Activated CD8-positive, alpha-beta memory T cell treated with anti-CD3 and anti-CD28 coated beads for 24 hours (primary cell): ENCODE measurements at places on chromosomes 1 and 21.

GRCh38 chr1:221522529-221522940, 219.4 kb downstream of the DUSP10 start:
- no peak for DNase-seq

GRCh38 chr1:244352156-244352830, 99.4 kb downstream of the ADSS2 start:
- DNase-seq = peak; percentile 13

- no peak for DNase-seq
Measured at GRCh38 chr1:80893115-80893514, 907.6 kb upstream of the ADGRL2 start.

DNA sequence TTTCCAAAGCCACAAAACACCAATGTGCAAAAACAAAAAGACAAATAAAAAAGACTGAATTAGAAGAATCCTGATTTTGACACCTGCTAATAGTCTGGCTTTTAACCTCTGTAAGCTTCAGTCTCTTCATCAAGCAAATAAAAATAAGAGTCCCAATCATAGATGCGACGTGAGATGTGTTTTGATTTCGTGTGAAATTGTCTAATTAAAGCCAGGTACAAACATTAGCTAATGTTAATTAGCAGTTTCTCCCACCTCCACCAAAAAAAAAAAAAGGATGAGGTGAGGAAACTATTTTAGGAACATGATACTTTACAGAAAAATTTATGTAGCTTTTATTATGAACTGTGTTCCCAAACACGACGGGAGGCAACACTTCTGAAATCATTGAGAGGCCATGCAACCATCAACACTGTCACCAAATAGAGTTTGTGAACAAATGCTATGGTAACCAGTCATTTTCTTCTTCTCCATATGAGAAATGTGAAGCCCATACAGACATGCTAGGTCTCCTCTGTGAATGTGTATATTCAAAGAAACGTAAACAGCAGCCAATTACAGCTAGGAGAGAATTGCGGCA, 6.7 kb upstream of the EVI5 start:
- no peak for DNase-seq

GRCh38 chr1:229223498-229223897, 47.4 kb upstream of the RAB4A start:
- DNase-seq = no peak

- peak; percentile 67 for DNase-seq
Measured at GRCh38 chr1:210332719-210333398, 4.2 kb downstream of the HHAT start.

DNA sequence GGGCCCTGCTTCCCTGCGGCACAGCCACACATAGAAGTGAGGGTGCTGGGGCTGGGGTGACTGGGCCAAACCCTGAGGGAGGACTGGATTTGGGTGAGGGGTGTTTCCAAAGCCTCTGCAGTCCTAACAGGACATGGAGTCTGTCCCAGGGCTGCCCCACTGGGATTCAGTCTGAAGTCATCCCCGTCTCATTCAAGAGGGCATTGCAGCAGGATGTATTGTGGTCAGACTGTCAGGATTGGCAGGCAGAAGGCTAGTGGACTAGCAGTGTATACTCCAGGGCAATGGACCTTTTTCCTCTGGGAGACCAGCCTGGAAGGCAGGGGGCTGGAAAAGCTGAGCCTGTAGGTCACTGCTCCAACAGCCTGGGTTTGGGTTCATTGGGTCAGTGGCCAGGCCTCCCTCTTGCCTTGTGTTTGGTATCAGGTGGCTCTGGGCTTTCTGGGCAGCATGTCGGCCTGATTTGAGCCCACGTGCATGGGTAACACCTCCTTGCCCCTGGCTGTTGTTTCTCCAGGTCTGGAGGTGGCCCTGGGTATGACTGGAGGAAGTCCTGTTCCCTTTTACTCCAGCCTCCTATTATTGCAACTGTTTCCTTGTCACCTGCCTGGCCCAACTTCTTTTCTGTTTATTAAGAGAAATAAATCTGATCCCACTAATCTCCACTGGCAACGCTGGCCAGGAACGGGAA, 41.0 kb upstream of the SYNC start:
- no peak for DNase-seq

GRCh38 chr1:25978403-25978802, 19.5 kb downstream of the PAFAH2 start:
- no peak for DNase-seq

GRCh38 chr1:33357099-33357498, 36.2 kb upstream of the A3GALT2 start:
- DNase-seq = no peak

DNA sequence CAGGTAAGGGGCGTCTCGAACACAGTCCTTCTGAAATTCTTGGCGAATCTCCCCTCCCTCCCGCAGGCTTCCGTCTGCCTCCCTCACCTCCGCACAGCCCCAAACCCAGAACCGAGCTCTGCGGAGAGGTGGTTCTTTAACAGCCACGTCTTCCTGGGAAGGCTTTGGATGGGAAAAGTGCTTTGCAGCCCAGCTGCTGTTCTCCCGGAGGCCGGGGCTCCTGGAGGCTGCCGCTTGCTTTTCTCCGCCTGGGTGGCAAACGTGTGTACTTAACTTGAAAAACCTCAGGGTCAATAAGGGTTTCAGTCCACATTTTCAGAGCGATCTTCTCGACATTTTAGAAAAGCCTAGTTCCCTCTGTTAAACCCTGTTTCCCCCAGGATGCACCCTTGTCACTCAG, 109.3 kb downstream of the PRDM16 start:
- no peak for DNase-seq

DNA sequence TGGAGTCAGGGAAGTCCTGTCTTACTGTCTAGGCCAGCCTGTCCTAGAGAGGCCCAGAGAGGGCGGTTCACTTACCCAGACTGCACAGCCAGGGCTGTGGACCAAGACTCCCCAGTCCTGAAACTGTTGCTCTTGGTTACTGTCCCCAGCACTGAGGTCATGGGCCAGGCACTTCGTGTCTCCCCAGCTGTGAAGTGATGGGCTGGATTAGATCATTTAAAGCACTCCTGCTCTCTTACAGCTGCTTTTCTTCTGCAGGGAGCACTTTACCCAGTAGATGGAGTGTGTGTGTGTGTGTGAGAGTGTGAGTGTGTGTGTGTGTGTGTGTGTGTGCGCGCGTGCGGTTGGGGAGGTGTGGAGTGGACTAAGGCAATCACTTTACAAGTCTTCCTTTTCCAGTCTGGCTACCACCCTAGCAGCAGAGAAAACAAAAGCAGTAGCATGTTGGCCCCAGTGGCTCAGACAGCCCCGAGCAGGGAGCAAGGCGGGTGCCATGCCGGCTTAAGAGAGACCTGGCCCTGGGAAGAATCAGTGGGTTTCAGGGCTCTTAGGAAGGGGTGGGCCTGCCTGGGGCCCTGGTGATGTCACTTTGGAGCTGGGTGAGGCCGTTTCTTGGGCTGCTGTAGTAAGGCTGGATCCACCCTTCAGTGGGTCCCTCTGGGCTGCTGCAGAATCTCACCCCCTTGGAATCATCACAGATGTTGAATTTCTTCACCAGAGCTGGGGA, 2.4 kb downstream of the SPSB1 start:
- no peak for DNase-seq

DNA sequence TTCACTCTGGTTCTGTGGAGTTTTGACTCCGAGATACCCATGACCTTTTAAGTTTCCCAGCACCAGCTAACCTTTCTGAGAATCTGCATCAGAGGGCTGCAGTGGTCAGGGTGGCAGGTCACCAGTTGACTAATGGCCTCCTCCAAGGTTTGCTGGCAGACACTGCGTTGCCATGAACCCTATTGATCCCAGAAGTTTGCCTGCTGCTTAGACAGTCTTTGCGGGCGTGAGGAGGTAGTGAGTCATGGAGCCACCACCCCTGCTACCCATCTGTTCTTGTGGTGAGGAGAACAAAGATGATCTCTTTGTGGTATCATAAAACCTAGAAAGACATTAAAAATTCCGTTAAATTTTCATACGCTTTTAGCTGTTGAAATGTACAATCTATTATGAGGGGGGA, 180.4 kb downstream of the FGGY start:
- peak; percentile 68 for DNase-seq

DNA sequence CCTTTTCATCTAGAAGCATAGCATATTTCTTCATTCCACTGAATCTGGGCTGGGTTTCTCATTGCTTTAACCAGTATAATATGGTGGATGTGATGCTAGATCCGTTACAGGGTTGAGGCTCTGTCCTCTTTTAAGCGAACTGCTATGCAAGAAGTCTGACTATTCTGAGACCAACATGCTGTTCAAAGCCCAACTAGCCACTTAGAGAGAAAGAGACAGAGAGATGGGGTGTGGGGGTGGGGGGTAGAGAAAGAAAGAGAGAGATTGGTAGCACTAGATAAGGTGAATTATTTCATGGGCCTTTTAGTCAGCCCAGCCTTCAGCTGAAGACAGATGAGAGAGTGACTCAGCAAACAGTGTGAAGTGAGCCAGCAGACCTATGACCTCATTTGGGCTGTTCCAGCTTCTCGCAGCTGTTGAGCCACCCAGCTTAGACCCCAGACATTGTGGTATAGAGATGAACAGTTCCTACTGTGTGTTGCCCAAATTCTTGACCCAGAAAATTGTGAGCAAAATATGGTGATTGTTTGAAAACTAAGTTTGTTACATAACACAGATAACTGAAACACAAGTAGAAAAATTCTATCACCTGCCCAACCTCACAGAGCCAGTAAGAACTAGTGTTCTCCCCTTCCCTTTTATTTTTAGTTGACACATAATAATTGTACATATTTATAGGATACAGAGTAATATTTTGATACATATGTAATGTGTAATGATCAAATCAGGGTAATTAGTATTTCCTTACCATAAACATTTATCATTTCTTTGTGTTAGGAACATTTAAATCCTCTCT, 40.7 kb upstream of the PRKACB start:
- no peak for DNase-seq

- DNase-seq = no peak
Measured at GRCh38 chr1:50605186-50605875, 182.1 kb upstream of the DMRTA2 start.

DNA sequence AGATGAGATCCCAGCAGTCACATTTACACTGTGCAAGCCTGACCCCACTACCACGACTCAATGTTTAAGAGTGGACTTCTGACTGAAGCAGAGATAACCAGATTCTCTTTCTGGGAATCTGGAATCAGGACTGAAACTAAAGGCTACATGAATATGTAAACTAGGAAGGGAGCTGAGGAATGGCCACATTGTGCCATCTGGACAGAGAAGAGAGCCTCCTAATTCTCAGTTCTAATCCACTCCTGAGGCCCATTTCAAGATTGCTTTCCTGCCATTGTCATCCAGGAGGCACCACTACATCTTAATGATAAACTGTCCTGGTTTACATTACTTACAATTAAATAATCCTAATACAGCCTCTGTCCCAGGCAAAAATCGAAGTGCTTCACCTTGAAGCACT, 6.5 kb downstream of the PAXBP1 start:
- no peak for DNase-seq

DNA sequence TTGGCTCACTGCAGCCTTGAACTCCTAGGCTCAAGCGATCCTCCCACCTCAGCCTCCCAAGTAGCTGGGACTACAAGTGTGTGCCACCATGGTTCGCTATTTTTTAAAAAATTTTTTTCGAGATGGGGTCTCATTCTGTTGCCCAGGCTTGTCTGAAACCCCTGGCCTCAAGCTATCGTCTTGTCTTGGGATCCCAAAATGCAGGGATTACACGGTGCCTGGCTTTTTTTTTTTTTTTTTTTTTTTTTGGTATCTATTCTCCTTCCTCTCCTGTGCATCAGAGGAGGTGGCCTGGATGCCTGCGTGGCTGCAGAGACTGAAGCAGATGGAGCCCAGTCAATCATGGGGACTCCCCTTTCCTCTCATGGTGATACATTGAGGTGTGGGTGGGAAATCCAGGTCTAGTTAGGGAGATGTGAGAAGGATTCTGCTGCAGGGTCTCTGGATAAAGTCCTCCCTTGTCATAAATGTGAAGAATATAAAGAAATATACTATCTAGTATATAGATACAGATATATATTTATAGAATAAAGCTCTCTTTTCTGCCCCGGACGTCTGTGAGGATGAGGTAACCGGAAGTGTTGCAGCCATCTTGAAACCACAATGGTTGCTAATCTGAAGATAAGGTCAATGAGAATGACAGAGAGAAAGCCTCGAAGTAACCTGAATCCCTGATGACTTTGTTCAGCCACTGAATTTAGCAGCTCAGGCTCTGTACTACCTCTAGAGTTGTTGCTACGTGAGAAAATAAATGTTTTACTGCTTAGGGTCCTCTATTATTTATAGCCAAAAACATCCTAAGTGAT, 19.5 kb upstream of the RGSL1 start:
- no peak for DNase-seq

DNA sequence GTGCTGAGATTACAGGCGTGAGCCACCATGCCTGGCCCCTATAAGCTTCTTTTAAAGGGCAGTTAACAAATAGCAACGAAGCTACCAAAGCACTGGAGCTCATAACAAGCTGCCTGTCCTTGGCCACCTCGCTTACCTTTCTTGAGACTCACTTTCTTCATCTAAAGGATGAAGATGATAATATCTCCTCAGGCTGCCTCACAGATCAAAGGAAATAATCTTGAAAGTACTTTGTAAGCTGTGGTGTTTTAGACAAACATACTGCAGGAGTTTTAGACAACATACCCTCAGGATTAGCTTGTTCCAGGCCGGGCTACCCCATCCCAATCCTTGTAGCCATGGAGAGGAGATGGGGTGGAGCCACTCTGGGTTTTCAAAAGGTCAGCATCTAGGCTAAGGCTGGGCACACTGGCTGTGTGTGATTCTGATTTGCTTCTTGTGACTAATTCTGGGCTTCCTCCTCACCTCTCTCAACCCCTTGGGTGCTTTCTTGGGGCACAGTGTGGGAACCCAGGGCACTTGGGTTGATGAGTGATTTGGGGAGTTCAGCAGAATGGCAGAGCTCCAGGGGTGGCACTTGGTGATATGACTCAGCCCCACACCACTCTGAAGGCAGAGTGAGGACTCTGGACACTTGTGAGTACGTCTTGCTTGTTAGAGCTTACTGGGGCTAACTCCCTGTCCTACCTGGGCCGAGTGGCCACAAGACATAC, 5.2 kb downstream of the GPR25 start:
- DNase-seq = peak; percentile 69

GRCh38 chr1:232084584-232085223, 458.1 kb downstream of the DISC1 start:
- no peak for DNase-seq

- DNase-seq = no peak
Measured at GRCh38 chr1:84538599-84538998, 32.2 kb upstream of the GNG5 start.

DNA sequence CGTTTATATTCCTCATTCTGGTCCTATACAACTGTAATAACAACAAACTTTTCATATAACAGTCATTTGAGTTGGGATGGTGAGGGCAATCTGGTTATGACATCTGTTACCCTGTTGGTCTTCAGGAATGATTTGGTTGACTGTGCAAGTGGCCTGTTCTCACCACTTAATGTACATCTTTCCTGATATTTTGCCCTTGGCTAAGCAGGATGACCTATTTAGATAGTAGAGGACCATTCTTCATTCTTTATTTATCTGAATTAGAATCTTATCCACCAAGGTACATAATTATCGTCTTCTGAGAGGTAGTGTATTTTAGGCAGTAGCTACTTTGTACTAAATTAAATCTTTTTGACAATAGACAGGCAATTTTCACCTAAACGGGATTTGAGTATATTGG, 154.3 kb downstream of the DNM3 start:
- DNase-seq = no peak

GRCh38 chr1:78424720-78425119, 66.1 kb upstream of the PTGFR start:
- DNase-seq = no peak

- DNase-seq = no peak
Measured at GRCh38 chr1:201883786-201884185, 4.9 kb upstream of the SHISA4 start.

GRCh38 chr1:19974822-19975416, 4.5 kb downstream of the PLA2G2A start:
- no peak for DNase-seq
